Cardiac septum (tissue), 1 donor: ENCODE measurements at places on chromosomes 16 and 17. TPM values are rescaled to one million over a fixed set of nuclear protein-coding genes. Genes with fewer than 3 reads are reported as not detected.

Gene DPEP2
- 0.78 TPM for total RNA-seq

Gene KCNH6
- not detected for total RNA-seq

Gene IL4R
- 22.0 TPM for total RNA-seq

Gene RNF227
- total RNA-seq, result 1.00 TPM

Gene RNF222
- total RNA-seq, result not detected

Gene NAGS
- 0.51 TPM for total RNA-seq

Gene STAC2
- 0.67 TPM for total RNA-seq

Gene NCOR1
- 78.1 TPM for total RNA-seq

Gene CACNG5
- not detected for total RNA-seq

Gene MPP3
- total RNA-seq, result 20.0 TPM

Gene FA2H
- not detected for total RNA-seq

Gene CFAP52
- total RNA-seq, result not detected

Gene ZNF423
- 8.6 TPM for total RNA-seq

Gene RPS6KB1
- 24.7 TPM for total RNA-seq

Gene WFIKKN1
- 0.40 TPM for total RNA-seq

Gene PGS1
- total RNA-seq, result 22.1 TPM

Gene C16orf95
- 3.2 TPM for total RNA-seq

Gene CLEC18C
- total RNA-seq, result 0.11 TPM

Gene ASIC2
- total RNA-seq, result not detected

Gene CCL8
- total RNA-seq, result 1.9 TPM

Gene CDRT15L2
- total RNA-seq, result not detected

Gene MRPL58
- total RNA-seq, result 39.3 TPM

Gene SLC38A8
- total RNA-seq, result not detected

Gene CHD9NB
- total RNA-seq, result 1.0 TPM

Gene GCGR
- total RNA-seq, result not detected

Gene ABCA9
- 6.0 TPM for total RNA-seq
